ENCODE measurements at places on chromosomes 7 and 10. TPM values are rescaled to one million over a fixed set of nuclear protein-coding genes. Genes with fewer than 3 reads are reported as not detected.

DNA sequence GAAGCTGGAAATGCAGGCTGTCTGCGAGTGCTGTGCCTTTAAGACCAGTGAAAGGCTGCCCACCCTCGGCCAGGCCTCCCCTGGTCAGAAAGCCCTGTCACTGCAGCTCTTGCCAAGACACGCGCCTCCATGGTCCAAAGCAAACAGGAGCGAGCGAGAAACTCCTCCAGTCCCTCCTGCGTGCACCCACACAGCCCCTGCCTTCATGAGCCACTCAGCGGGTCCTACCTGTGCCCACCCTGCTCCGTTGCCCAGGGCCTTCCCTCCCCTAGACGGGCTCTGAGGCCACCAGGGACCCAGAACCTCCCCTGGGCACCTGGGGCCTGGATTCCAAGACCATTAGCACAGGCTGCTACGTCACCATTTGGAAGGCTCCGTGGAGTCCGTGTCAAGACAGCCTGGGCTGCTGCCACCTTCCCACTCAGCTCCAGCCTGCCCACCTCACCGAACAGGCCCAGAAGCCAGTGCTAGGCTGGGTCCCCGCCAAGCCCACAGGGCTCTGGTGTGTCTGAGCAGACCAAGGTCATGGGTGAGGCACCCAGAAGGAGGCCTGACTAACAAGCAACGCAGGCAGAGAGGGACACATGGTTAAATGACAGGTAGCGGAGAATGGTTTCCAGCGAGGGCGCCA is 144.5 kb downstream of the NEURL1 start:
- no peak for DNase-seq

GRCh38 chr10:598415-599170 is 90.9 kb downstream of the DIP2C start:
- DNase-seq: no peak

DNA sequence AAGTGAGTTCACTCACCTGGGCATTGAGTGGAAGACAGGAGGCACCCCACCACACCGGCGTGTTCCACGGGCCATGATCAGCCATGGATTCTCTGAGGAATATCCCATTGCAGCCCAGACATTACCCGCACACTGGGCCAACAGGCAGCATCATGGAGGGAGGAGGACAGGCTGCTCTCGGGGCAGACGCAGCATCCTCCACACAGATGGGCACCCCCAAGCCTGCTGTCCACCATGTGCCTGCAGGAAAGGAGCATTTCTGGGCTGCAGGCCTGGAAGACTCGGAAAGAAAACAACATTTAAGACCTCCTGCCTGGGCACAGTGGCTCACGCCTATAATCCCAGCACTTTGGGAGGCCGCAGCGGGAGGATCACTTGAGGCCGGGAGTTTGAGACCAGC is 71.0 kb upstream of the SH2B2 start:
- peak; percentile 62 for DNase-seq

- no peak for DNase-seq
Observed at GRCh38 chr7:115654384-115655214, 376.0 kb downstream of the TFEC start.

GRCh38 chr7:157003445-157003755 is 7.1 kb downstream of the MNX1 start:
- no peak for DNase-seq

GRCh38 chr10:30819341-30820181 is 190.0 kb upstream of the LYZL2 start:
- peak; percentile 53 for DNase-seq

GRCh38 chr7:80520199-80520598 is 8.3 kb upstream of the GNAT3 start:
- no peak for DNase-seq

The NET1 gene
- polyA plus RNA-seq: 5.0 TPM

- DNase-seq: no peak
Observed at GRCh38 chr10:116464257-116464656, 36.6 kb downstream of the PNLIPRP3 start.

The GTF2IRD1 gene
- polyA plus RNA-seq: 20.2 TPM

The PRLHR gene
- polyA plus RNA-seq: 0.03 TPM

DNA sequence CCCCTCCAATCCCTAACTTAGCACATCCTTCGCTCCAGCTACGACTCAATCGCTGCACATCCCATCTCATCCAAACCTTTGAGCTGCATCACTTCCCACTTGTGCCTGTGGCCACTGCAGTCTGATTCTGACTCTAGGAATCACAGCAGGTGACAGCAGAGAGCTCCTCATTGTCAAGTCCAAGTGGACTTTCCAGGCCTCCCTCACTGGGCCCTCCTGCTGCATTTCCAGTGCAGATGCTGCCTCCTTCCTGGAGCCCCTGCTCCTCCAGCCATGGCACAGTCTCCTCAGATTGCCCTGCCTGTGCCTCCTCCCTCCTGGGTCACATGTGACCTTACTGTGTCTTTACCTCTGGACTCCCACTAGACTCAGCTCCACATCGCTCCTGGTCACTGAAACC is 157.3 kb downstream of the USP6NL start:
- DNase-seq: no peak

DNA sequence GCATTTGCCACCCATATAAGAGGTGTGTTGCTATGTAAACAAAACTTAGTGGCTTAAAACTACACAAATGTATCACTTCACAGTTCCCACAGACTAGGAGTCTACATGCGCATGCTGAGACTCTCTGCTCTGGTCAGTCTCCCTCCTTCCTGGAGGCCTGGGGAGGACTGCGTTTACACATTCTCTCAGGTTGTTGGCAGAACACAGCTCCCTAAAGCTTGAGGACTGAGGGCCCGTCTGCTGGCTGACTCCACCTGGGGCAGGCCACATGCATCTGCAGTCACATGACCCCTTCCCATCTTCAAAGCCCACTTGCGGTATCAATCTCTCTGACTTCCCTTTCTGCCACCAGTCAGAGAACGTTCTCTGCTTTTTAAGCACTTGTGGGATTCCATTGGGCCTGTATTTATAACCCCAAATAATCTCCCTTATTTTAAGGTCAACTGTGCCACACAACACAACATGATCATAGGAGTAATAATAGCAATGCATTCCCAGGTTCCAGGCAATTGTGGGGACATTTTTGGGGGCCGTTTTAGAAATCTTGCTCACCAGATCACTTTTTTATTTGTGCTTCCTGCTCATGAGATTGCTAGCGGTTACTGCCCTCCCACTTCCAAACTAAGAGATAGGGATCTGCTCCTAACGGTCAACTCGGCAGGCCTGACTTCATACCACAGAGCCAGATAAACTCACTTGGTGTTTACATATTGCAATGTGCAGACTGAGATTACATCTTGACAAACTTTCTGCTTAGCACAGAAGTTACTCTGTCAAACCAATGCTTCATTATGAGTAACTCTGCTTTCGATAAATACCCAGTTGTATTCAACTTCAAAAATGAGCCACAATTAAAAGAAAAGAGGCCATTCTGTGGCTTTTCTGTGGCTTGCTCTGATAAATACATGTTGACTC is 96.3 kb downstream of the ALOX5 start:
- peak; percentile 40 for DNase-seq

- DNase-seq: no peak
Observed at GRCh38 chr10:97648562-97649404, 8.3 kb downstream of the PI4K2A start.

DNA sequence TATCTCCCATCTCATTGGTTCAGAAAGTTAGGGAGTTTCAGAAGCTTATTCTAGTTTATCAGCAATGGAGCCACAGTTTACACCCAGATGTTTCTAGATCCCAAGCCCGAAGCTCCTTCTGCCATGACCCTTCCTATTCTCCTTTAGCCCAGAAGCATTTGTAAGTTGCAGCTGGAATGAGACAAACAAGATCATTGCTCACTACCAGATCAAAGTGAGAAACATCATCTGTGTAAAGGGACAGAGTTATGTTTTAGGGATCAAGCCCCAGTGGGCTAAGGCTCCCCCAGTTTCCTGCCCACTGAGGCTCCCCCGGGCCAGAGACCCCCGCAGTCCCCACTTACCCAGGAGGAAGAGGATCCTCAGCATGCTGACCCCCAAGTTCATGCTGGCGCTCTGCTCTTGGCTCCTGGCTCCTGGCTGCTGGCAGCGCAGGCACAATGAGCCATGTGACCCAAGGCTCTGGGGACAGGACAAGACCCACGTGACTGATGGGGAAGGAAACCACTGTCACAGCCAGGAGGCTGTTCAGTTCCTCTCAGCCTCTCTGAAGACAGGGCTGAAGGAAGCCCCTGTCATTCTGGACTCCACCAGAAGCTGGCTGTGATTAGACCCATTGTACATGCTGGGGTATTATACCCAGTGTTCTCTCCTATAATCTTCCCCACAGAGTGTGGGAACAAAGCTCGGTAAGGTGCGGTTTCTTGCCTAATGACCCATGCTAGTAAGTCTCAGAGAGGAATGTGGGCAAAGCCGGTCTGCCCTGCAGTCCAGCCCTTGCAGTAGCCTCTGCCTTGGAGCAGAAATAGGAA is at the start of gene TMEM273:
TMEM273 (minus strand) TSS at position 442 of the 812 bp plus-strand sequence; CDS start at position 387, 55 bp downstream.
- no peak for DNase-seq

The GIMAP4 gene
- polyA plus RNA-seq: not detected

DNA sequence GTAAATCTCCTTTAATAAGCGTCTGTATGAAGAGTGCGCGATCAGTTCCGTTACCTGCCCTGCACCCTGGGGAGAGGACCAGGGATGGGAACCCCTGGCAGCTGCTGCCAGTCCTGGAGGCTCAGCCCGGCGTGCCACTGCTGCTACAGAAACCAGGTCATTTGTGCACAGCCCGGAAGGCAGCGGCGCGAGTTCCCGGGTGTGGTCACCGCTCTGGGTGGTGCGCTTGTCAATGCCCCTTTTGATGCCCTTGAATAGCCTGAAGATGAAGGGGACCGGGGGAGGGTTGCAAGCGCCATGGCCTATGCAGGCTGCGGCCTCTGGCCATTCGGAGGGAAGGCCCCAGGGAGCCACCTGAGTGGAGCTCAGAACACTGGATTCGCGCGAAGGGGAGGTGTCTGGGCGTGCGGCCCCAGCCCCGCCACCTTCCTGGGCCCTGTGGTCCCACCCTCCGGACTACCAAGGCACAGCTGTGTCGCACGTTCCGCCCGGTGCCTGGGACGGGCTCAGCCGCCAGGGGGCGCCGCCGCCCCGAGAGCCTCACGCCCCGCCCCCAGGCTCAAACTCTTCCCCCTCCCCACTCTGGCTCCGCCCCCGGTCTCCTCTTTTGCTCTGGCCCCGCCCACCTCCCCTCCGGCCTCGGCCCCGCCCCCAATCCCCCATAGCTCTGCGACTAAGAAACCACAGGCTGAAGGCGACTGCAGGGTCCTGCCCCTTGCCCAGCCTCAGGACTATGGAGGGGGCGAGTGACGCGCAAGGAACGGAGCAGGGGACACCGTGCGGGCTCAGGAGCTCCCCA is 16.5 kb downstream of the AP5Z1 start:
- DNase-seq: peak; percentile 96

The UTF1 gene
- polyA plus RNA-seq: not detected

DNA sequence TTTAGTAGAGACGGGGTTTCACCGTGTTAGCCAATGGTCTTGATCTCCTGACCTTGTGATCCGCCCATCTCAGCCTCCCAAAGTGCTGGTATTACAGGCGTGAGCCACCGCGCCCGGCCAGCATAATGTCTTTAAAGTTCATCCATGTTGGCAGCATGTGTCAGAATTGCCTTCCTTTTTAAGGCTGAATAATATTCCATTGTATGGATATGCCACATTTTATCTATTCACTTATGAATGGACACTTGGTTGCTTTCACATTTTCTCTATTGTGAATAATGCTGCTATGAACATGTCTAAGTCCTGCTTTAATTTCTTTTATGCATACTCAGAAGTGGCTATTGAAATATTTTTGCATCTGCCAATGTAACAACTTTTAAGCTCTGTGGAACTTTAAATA is 754.0 kb upstream of the GALNT17 start:
- DNase-seq: no peak

The VPS37D gene
- polyA plus RNA-seq: 5.7 TPM

The FUOM gene
- 32.5 TPM for polyA plus RNA-seq

- DNase-seq: no peak
Observed at GRCh38 chr7:140069298-140069949, 6.7 kb upstream of the PARP12 start.

The SFMBT2 gene
- polyA plus RNA-seq: 0.20 TPM

DNA sequence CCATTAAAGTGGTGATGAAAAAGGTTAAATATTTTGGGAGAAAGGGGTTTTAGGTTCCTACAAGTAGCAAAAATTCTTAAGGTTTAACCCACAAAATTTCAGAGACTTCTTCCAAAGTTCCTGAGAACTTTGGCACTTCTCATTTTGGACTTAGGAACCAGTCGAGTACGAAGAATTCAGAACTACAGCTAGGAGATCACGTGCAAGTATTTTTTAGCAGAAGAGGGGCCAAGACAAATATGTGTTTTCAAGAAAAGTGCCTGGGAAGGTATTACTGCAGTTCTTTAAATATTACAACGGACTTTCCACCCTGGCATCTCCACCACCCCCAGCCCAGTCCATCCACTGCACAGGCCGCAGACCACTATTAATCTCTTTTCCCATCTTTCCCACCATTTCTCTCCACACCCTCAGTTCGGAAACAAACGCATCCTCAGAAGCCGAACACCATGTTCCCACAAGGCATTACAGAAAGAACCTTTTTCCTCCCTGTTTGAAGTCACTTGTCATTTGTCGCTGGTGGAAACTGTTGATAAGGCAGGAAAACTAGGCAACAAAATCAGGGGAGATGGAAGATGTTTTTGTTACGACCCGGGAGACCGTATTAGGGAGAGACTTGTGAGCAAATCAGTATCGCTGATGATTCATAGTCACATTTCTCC is 7.1 kb downstream of the INHBA start:
- no peak for DNase-seq

The CDK14 gene
- polyA plus RNA-seq: 13.9 TPM

The PIK3CG gene
- polyA plus RNA-seq: not detected

The CRHR2 gene
- polyA plus RNA-seq: not detected

- peak; percentile 36 for DNase-seq
Observed at GRCh38 chr10:50152792-50153272, 85.1 kb downstream of the WASHC2A start.

DNA sequence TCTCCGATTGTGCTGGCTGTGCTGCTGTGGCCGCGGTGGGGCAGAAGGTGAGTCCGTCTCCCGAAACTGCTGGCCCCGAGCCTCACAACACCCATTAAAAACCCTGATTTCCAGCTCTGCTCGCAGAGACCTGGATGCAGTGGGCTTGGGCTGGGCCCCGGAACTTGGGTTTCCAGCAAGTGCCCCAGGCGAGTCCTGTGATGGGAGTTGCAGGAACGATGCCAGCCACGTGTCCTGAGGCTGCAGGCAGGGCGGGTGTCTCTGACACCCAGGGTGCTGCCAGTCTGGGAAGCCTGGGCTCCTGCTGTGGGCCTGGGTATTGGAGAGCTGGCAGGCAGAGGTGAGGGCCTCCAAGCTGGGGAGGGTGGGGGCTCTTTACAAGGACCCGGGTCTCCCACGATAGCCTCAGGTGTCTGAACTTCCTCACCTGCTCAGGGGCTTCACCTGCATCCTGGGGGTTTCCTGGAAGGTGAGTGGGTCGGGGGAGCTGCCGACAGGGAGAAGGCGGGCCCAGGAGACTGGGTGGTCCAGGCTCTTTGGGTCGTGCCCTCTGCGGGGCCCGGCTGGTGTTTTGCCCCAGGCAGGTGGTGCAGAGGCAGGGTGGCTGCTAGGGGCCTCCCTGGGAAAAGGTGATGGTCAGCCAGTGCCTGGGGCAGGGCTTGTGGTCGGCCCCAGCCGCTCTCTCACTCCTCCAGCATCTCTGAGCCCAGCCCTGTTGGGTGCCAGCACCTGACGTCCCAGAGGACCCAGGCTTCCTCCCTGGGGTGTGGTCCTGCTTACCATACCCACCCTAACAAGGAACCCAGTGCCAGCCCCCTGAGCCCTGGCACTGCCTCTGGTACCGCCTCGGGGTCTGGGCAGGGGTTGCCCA is 180.3 kb downstream of the DNAJB6 start:
- DNase-seq: no peak
